Astrocyte of the spinal cord (primary cell): ENCODE measurements at places on chromosomes 1 and 21.

GRCh38 chr21:34545079-34545884 is 33.3 kb upstream of the KCNE1 start:
- peak; percentile 73 for DNase-seq

- DNase-seq = no peak
These were observed 135.5 kb downstream of the GLIS1 start for GRCh38 chr1:53603431-53603830.

GRCh38 chr1:100530880-100531487 is 7.0 kb upstream of the GPR88 start:
- peak; percentile 62 for DNase-seq

DNA sequence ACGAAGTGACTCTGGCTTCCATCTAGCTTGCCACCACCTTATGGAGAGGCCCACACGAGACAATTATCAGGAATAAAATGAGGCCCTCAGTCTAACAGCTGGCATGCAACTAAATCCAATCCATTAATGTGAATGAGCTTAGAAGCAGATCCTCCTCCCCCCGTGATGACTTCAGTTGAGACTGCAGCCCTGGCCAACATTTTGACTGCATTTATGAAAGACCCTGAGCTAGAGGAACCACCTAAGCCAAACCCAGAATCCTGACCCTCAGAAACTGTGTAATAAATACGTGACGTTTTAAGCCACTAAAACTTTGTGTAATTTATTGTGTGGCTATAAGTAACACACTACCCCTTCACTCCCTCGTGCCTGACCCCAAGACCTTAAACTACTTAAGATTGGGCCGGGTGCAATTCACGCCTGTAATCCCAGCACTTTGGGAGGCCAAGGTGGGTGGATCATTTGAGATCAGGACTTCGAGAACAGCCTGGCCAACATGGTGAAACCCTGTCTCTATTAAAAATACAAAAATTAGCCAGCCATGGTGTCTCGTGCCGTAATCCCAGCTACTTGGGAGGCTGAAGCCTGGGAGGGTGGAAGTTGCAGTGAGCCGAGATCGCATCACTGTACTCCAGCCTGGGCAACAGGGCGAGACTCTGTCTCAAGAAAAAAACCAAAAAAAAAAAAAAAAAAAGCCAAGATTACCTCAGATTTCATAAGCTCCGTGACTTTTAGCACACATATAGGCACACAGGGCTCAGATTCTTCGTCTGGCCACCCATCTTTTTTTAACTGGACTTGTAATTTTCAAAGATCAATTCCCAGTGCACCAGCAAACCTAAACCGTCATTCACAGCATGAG is 72.5 kb downstream of the ENAH start:
- no peak for DNase-seq

DNA sequence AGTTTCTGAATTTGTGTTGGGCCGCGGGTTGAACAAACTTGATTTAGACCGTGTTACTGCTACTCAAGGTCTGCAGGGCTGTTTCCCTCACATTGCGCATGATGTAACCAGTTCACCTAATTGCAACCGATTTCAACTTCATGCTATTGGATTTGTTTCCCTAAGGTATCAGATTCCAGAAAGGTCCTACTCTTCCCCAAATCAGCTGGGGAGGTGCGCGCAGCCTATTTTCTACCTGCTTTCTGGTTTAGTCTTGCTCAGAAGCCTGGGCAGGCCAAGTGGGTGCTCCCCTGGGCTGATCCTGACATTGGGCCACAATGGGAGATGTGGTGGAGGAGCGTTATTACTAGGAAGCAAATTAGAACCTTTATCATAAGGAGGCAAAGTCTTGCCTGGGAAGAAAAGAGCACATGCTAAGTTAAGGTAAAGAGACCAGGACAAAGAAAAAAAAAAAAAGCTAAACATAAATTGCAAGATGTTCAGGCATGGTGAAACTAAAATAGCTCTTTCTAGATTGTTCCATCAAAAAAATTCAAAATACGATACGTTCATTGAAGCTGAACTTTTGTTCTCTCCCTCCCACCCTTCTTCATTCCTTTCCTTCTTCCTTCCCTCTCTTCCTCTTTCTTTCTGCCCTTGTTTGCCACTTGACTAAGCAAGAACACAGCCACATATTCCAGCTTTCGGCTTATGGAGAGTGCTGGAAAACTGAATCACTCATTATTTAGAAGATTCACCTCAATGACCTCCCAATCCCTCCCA is 28.8 kb upstream of the TARBP1 start:
- DNase-seq = no peak

DNA sequence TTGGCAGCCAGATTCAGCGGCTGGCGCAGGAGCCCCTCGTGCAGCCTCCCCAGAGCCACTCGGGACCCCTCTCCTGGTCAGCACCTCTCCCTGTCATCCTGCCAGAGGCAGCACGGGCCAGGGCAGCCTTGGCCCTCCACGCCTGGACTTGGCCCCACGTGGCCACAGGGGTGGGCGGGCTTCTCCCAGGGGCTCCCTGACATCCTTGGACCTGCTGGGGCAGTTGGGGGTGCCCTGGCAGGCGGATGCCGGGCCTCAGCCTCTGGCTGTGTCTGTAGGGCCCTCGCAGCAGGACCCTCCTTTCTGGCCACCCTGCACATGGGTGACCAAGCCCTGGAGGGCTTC is 60.2 kb downstream of the MORN1 start:
- DNase-seq = no peak

- peak; percentile 49 for DNase-seq
These were observed 85.3 kb upstream of the RGS4 start for GRCh38 chr1:162983671-162984425.

- DNase-seq = no peak
These were observed 560.5 kb upstream of the NR5A2 start for GRCh38 chr1:199466961-199467360.

- DNase-seq = peak; percentile 81
These were observed 29.9 kb upstream of the POFUT2 start for GRCh38 chr21:45317398-45318145.

DNA sequence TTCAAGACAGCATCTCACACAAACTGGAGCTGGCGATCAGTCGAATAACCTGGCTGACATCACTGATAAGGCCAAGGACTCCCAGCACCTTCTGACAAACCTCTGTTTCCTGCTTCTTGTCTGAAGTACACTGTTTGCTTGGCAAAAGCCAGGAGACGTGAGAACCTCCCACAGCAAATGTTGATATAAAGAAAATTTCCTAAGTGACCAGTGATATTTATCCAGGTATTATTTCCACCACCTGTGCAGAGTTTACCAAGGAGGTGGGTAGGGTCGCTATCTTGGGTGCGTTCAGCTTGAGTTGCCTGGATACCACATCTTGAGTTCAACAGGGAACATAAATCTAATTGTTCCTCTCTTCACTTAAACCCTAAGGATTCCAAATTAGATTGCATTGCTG is 72.9 kb downstream of the SETD4 start:
- DNase-seq = no peak

- DNase-seq = peak; percentile 93
These were observed 162.4 kb downstream of the TPR start for GRCh38 chr1:186212568-186213224.

DNA sequence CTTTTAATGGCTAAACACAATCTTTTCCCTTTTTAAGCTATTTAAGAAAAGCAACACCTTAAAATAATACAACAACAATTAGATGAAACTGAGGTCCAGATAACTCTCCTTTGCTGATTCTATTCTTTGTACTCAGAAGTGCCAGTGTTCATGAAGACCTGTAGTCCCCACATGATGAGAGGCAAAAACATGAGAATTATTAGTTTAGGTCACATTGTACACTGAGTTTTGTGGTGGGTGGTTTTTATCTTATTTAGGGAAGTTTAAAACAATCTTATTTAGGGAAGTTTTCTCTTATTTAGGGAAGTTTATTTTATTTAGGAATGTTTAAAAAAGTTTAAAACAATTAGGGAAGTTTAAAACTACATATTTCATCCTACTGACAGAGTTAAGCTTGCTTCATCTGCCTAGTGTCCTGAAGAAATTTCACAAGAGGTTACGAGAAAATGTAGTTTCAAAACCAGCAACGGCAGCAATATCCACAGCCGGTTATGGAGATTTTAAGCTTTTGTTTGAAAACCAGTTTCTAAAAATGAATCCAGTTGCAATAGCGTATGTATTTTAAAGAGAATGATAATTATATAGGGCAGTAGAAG is 7.8 kb upstream of the OR14I1 start:
- DNase-seq = no peak

GRCh38 chr1:242089911-242090310 is 91.0 kb upstream of the MAP1LC3C start:
- DNase-seq = no peak
